Progenitor cell of endocrine pancreas (in vitro differentiated cells): ENCODE measurements at places on chromosomes 2 and 18. TPM values are rescaled to one million over a fixed set of nuclear protein-coding genes. Genes with fewer than 3 reads are reported as not detected.

Gene PAX8
- total RNA-seq: 3.9 and 8.4 TPM in 2 replicates

Gene ZNF532
- 184 and 190 TPM in 2 replicates for total RNA-seq

Gene BMP10
- total RNA-seq: not detected in 2 replicates

Gene TEX44
- not detected in 2 replicates for total RNA-seq

Gene G6PC2
- not detected in 2 replicates for total RNA-seq

Gene KCNIP3
- 4.3 and 6.3 TPM in 2 replicates for total RNA-seq

Gene COL3A1
- total RNA-seq: 15.5 and 30.4 TPM in 2 replicates

Gene IL18R1
- total RNA-seq: 0.13 and 0.22 TPM in 2 replicates

Gene LOXHD1
- 0.33 and 0.36 TPM in 2 replicates for total RNA-seq

Gene FIGN
- 18.0 and 19.3 TPM in 2 replicates for total RNA-seq

Gene VWC2L
- total RNA-seq: 0.16 TPM in 1 of 2 replicates, not detected in the other

Gene IL36B
- total RNA-seq: not detected in 2 replicates

Gene GPR39
- 4.0 and 4.6 TPM in 2 replicates for total RNA-seq

Gene BCL11A
- total RNA-seq: 46.2 and 47.9 TPM in 2 replicates

Gene DSG1
- total RNA-seq: not detected in 2 replicates

Gene ARHGAP15
- not detected in 2 replicates for total RNA-seq

Gene SCN7A
- total RNA-seq: 3.3 and 4.5 TPM in 2 replicates

- DNase-seq: no peak
Measured at GRCh38 chr2:189527041-189527750, 53.4 kb downstream of the SLC40A1 start.

DNA sequence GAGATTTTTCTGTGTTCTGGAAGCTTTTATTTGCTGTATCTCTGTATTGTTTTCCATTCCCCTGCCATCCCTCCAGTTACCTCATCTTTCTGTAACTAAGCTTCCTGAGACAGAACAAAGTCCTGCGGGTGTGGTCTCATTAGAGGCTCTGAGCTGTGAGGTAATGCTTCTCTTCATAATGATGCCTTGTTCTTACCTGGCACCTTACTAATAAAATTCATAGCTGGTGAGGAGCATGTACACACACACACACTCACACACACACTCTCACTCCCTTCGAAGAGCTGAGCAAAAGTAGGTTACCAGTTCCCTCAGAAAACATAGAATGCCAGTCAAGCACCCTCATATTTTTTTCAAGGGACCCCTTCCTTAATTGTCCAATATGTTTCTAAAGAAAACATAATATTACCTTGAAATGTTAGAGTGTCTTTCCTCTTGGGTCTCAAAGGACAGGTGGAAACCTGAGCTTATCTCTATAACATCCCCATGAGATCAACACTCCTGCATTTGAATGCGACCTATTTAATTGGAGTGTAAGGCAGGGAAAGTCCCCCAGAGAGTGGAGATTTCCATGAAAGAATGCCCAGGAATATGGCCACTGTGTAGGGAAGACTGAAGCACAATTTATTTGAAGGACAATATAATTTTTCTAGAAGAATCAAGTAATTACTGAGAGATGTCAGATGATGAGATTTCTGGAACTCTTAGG is 161.6 kb upstream of the NCK2 start:
- no peak for DNase-seq

DNA sequence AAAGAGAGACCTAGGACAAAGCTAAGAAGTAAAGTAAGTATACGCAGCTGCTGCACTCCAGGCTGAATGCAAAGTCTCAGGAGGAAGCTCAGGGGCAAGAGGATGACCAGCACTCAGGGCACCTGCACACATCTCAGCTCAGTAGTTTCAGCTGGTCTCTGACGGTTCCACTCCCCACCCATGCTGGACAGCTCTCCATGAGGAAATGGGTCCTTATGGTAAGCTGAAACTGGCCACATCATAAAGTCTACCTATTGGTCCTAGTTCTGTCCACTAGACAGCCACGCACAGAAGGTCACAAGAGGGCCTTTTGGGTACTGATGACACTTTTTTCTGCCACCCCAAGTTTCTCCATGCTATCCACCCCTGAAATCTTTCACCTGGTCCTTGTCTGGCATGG is 215.3 kb downstream of the TTC32 start:
- no peak for DNase-seq

GRCh38 chr2:218257390-218257981 is 3.3 kb upstream of the GPBAR1 start:
- no peak for DNase-seq

- DNase-seq: no peak
Measured at GRCh38 chr2:164450278-164450677, 171.0 kb downstream of the GRB14 start.

DNA sequence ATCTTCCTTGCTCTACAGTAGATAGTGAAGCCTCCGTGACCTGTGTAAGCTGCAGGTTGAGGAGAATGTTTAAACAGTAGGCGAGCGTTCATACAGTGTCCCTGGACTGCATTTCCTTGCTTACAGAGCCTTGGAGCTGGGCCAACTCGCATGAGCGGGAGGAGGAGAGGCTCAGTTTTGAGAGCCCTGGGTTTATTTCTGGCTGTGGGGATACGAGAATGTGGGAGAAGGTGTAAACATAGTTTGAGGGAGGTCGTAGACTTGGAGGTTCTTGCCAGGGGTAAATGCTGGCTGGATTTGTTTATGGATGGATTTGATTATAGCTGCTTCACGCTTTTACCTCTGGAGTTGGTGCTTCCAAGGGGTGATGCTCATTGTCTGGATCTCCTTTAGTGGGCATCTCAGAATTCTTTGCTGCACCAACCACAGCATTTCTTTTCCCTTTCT is 20.8 kb downstream of the CRIM1 start:
- DNase-seq: no peak

DNA sequence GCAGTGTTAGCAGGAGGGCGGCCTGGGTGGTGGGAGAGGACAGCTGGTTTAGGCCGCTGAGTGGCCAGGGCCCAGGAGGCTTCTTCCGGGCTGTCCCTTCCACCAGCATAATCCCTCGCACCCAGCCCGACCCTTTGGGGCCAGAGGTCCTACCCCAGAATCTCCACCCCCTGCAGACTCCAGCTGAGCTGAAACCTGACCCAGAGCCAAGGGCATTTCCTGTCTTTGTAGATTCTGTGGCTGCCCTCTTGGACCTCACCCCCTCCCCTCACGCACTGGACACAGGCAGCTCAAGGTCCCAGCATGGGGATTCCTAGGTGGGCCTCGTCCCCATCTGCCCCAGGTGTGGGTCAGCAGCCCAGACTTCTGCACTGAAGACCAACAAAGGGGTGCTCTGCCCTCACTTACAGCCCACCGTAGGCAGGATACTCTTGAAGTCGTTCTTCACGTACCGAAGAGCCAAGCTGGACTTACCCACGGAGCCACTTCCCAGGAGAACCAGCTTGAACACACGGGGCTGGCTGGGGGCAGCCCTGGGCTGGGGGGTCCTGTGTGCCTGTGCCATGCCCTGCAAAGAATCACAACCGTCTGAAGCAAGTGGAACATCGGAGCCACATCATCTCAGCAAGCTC is 4.8 kb downstream of the RAB17 start:
- no peak for DNase-seq

GRCh38 chr2:62184512-62185230 is 11.2 kb upstream of the B3GNT2 start:
- no peak for DNase-seq

DNA sequence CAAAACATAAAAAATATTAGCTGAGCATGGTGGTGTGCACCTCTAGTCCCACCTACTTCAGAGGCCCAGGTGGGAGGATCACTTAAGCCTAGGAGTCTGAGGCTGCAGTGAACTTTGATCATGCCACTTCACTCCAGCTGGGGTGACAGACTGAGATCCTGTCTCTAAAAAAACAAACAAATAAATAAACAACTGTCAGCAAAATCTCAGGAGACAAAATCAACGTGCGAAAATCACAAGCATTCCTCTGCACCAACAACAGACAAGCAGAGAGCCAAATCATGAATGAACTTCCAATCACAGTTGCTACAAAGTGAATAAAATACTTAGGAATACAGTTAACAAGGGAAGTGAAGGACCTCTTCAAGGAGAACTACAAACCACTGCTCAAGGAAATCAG is 58.8 kb downstream of the TBR1 start:
- DNase-seq: no peak

DNA sequence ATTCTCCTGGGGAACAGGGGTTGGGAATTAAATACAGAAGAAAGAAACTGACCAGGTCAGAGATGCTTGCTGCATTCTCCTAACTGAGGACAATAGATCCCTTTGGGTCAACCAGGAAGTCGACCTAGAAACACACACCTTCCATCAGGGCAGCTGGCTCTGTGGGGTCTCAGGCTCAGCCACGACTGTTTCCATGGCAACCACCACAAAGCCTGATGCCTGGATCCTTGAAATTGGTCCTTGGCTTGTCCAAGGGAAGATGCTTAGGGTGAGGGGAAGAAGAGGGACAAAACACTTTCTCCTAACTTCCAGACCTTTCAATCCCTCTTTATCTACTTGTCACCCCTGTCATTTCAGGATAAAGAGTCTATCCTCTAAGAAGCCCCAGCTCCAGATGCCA is 194.4 kb downstream of the ALK start:
- no peak for DNase-seq

- DNase-seq: no peak
Measured at GRCh38 chr18:24937639-24938275, 414.2 kb downstream of the ZNF521 start.

GRCh38 chr2:237987268-237987667 is 20.5 kb downstream of the UBE2F start:
- DNase-seq: no peak

- no peak for DNase-seq
Measured at GRCh38 chr2:222290736-222291484, 7.9 kb downstream of the PAX3 start.

- no peak for DNase-seq
Measured at GRCh38 chr2:233464531-233465240, 101.9 kb downstream of the USP40 start.

DNA sequence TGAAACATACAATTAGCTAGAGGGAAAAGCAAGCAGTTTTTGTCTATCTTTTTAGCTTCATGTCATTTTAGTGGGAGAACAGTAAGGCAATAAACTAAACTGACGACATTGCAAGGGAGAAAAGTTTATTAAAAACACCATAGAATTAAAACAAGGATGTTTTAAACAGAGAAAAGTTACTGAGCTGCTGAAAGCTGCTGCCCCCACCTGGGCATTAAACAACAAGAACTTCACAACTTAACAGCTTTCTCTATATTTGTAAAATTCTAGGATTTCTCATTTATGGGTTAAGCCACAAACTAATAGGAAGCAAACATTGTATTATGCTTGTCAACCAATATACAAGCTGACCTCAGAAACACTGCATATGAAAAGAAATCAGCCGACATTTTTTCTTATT is 289.2 kb downstream of the ERBB4 start:
- no peak for DNase-seq

- no peak for DNase-seq
Measured at GRCh38 chr2:133314795-133315194, 253.5 kb downstream of the NCKAP5 start.

- DNase-seq: no peak
Measured at GRCh38 chr2:111072220-111072871, 48.4 kb upstream of the BCL2L11 start.

- no peak for DNase-seq
Measured at GRCh38 chr2:223841436-223842190, 4.2 kb upstream of the AP1S3 start.

- DNase-seq: no peak
Measured at GRCh38 chr18:27249933-27250332, 64.8 kb upstream of the CHST9 start.

- no peak for DNase-seq
Measured at GRCh38 chr2:59930430-59930829, 623.0 kb downstream of the BCL11A start.

- no peak for DNase-seq
Measured at GRCh38 chr2:103784261-103784660, 1022.4 kb downstream of the TMEM182 start.

GRCh38 chr2:100857915-100858314 is 38.0 kb downstream of the NPAS2 start:
- DNase-seq: no peak

GRCh38 chr18:3451989-3452749 is 2.2 kb downstream of the TGIF1 start:
- DNase-seq: peak; percentile 28

DNA sequence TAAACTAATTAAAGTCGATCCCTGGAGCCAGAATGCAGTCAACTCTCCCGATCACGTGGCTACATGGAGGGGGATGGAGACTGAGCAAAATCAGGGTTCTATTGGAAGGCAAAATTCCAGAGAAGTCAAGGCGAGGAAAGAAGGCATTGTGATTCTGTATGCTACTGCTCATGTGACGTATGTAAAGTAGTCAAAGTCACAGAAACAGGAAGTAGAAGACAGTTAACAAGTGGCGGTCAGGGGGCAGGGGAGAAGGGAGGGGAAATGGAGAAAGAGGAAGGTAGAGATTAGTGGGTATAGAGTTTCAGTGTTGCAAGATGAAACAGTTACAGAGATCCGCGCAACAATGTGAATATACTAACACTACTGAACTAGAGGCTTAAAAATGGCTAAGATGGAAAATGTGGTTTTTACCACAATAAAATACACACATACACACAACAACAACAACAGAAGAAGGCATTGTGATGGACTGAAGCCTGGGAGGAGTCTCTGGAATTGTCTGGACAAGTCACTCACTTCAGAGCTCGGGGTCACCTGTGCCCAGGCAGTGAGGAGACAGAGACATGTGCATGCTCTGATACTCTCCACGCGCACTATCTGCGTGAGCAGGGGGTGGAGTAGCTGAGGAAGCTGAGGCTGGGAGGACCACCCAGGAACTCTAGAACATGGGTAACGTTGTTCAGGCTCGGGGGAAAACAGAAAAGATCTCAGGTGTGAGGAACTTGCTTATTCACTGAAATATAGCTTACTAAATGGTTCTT is 89.9 kb upstream of the CDCA7 start:
- DNase-seq: no peak
